ENCODE measurements at places on chromosomes 5 and 9. TPM values are rescaled to one million over a fixed set of nuclear protein-coding genes. Genes with fewer than 3 reads are reported as not detected.

Gene FAXDC2
- 12.0 TPM for total RNA-seq

Gene TEX10
- total RNA-seq = 9.4 TPM

Gene KIF4B
- total RNA-seq = not detected

Gene IGIP
- 8.6 TPM for total RNA-seq

Gene CCNB1
- total RNA-seq = 28.3 TPM

Data from left colon (tissue), 2 donors.